ENCODE measurements at places on chromosomes 11 and 22. TPM values are rescaled to one million over a fixed set of nuclear protein-coding genes. Genes with fewer than 3 reads are reported as not detected.

Gene CYP2R1
- total RNA-seq, result 5.1 TPM

- no peak for DNase-seq
Observed at GRCh38 chr22:27727673-27728451, 73.7 kb downstream of the MN1 start.

DNA sequence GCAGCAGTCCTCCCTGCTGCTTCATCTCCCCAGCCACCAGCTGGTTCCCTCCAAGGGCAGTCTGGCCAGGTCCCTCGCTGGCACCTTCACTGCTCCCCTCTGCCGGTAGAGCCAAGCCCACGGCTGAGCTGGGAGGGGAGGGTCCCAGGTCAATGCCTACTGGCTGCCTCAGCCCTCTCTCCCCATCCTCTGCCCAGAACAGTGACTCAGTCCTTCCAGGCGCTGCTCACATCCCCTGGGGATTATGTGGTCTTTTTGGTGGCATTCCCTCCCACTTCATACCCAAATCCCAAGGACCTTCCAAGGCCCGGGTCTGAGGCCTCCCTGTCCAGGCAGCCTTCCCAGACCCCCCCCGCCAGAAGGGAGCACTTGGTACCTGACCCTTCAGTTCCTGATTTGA is 44.9 kb downstream of the WNT7B start:
- DNase-seq, result no peak

DNA sequence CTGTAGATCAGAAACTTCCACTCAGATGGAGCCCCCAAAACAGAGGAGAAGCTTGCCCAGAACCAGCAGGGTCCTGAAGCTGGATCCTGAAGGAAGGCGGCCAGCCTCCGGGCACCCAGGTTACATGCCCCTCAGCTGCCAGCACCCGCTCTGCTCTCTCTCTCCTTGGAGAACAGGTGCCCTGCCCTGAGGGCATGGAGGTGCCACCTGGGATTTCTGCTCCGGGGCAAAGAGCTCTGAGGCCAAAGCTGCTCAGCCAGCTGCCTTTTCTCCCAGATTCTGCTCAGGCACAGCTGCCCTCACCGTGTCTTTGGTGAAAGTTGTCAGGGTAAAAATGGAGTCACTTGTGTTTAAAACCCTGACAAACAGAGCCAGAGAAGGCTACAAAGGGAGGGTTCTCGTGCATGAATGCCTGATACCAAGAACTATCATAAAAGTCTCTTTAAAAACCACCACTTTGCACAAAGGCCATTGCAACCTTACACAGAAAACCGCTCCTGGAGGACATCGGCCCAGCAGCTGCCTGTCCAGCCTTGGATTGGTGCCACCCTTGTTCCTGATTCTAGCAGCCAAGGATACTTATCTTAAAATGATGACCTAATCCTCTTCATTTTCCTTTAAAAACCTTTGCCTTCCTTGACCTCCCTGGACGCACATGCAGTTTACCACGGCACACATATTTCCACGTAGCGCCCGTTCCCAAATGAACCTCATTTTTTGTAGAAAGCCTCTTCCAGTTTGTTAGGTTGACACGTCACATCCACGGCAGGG is 140.0 kb downstream of the CACNA1I start:
- DNase-seq, result no peak

Measured in activated naive CD4-positive, alpha-beta T cell treated with anti-CD3 and anti-CD28 coated beads, Interleukin-2, amount 50 U/mL, for 72 hours (primary cell).